GM10248 (cell line): ENCODE measurements at places on chromosomes 12 and 14.
A peak's percentile ranks its signal among the peaks of the same experiment; 100 is the strongest.

DNA sequence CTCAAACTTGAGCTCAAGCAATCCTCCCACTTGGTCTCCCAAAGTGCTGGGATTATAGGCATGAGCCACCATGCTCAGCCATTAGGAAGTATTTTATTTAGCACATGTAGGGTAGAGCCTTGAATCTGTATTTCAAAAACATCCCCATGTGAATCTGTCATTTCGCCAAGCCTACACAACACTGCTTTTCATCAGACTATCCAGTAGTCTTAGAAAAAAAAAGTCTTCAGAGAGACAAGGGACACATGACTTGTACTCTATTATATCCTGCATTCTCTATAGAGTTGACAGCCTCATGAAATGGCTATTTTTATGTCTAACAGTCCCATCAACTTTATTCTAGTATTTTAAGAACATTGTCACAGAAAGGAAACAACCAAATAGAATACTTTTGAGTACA, 35.4 kb downstream of the TM7SF3 start:
- DNase-seq, result no peak

- no peak for DNase-seq
Measured at GRCh38 chr14:51157012-51157411, 62.1 kb upstream of the TRIM9 start.

DNA sequence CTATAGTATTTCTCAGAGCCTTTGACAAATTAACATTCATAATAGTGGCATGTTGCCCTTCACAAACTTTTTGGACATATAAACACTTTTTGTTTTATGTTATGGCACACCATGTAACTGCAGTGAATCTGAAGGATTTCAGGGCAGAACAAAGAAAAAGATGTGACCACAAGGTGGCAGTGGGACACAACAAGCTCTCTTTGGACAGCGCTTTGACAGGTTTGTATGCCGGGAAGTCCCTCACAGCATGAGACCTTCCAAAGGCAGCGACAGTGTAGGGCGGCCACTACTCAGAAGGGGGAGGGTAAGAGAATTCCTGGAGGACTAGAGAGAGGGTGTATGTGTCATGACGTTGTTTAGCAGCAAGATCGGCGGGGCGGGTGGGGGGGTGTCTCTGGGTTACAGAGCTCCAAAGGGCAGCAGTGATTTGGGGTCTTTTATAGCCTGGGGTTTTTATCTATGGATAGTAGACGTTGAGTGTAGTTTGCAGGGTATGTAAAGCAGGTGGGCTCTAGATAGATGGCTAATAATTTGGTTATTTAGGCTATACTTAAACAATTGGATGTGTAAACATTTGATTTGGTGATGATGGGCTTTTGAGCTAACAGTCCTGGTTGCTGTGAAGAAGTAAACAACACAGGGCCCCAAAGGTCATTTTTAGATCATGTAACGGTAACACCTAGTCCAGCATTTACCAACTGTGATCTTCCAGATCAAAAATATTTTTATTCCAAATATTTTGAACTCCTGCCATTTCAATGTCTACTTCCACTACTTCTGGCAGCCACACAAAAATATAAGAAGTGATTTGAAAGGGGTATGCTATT, 22.9 kb downstream of the ETFBKMT start:
- DNase-seq, result peak; percentile 78

DNA sequence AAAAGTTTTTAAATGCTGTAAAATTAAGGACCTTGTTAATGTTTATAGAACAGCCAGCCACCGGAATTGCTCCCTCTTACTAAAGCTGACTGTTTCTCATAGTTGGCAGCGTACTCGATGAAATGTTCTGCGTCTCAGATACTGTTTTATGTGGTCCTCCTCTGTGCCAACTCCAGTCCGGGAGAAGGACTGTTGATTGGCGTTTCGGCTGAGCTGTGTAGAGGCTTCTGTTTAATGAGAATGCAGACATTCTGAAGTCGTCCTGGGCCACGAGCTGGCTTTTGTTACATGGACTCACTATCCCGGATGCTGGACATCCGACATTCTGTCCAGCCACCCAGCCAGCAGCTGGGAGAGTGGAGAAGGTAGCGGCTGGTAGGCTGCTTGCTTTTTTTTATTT, 75.4 kb downstream of the WDR20 start:
- DNase-seq, result no peak

DNA sequence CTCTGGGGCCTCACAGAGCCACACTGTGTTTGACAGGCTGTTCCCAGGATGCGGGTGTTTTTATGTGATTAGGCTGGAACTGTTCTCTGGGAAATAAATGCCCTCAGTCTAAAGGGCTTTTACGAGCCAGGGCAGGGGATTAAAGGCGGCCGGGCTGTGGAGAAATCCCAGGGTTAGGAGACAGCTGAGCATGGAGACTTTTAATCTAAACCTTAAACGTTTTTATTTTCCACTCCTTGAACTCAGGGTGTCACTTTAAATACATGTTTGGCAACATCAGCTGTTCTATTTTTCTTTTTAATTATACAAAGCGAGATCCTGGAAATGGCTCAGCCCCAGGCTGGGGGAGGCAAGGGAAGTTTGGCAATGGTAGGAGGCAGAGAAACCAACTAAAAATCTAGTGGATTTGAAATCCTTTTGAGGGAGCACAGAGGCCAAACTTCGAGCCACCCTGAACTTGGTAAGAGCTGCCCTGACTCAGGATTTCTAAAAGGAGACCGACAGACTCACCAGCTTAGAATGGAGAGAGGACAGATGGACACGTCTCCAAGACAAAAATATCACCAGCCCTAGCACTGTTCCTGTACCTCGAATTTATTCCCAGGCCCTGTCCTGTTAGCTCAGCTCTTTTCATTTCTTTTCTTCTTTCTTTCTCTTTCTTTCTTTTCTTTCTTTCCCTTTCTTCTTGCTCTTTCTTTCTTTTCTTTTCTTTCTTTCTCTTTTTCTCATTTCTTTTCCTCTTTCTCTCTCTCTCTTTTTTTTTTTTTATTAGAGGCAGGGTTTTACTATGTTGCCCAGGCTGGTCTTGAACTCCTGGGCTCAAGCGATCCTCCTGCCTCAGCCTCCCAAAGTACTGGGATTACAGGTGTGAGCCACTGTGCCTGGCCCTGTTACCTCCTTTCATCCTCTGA, 15.8 kb upstream of the ORAI1 start:
- DNase-seq, result no peak

DNA sequence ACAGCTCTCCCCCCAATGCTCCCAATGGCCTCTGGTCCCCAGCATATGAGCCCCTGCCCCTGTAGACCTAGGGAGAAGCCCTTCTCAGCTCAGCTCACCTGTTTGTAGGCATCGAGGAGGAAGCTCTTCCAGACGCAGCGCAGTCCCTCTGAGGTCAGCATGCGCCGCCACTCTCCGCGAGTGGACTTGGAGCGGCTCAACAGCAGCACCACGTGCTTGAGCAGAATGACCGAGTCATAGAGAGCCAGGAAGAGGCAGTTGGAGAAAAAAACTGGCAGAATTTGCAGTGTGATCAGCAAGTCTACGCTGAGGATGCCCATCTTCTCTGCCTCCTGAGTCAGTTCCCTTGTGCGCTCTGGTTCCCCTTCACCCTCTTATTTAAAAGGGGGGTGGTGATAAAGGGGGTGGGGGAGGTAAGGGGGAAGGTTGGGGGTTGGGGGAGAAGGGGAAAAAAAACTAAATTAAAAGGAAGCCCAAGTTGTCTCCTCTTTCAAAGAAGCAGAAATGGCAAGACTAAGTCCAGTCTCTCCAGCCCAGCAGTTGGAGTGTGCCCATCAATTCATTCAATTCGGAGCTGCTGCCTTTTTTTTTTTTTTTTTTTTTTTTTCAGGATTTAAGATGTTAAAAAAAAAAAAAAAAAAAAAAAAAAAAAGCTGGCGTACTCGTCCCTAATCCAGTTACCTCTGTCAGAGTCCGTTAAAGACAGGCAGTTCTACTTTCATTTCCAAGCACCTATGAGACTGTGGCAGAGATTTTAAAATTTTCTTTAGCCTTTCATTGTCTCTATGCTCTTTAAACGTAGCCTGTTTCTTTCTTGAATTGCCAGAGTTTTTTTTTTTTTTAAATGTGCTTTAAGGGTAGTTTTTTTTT, at the start of gene DIO2:
DIO2 (minus strand) TSS at position 352 of the 870 bp plus-strand sequence; CDS start at position 320, 32 bp downstream.
- no peak for DNase-seq

DNA sequence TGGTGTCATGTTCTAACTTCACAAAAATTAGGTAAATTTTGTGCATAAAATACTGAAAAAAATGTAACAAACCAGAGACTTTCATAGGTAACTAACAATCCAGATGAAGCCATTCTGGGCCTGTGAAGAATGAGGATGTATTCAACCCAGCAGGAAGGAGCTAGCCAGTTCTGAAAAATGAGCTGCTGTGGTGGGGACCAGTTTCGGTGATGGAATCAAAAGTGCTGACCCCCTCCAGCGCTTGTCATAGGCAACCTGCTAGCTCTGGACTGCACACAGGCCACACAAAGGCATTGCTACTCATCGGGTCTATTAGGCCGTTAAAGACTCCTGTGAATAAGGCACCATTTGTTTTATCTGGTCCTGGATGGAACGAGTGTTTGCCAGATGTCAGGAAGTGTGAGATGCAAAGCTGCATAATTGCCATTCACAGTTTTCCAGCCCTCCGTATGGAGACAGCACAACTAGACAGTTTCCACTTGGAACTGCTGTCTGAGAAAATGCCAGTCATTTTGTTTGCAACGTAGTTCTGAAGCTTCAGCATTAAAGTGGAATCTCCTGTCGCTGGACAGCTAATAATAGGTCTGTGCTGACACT, 3.3 kb upstream of the RIMBP2 start:
- no peak for DNase-seq

DNA sequence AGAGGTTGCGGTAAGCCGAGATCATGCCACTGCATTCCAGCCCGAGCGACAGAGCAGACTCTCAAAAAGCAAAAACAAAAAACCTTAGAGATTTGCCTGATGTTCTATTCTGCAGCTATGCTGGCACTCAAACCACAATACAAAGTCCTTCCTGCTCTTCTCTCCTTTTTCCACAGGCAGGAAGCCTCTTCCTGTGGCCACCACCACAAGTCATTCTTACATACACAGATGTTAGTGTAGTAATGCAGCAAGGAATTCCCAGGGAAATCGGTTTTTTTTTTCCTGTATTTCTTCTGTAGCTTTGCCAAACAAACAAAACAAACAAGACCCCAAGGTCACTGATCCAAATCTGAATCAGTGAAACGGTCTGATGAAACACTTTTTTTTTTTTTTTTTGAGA, 104.3 kb downstream of the FIGNL2 start:
- DNase-seq, result no peak
